Endothelial cell (in vitro differentiated cells): ENCODE measurements at places on chromosomes 7 and 10. TPM values are rescaled to one million over a fixed set of nuclear protein-coding genes. Genes with fewer than 3 reads are reported as not detected.

- peak; percentile 73 for DNase-seq
These were observed 2.2 kb upstream of the CUX1 start for GRCh38 chr7:101814991-101815825.

Gene ASNS
- 7.1 TPM for total RNA-seq

Gene HTR7
- 7.3 TPM for total RNA-seq

Gene ACBD7
- total RNA-seq = 0.33 TPM

- DNase-seq = peak; percentile 2
These were observed 2.8 kb upstream of the GPRIN2 start for GRCh38 chr10:46559231-46559671.

DNA sequence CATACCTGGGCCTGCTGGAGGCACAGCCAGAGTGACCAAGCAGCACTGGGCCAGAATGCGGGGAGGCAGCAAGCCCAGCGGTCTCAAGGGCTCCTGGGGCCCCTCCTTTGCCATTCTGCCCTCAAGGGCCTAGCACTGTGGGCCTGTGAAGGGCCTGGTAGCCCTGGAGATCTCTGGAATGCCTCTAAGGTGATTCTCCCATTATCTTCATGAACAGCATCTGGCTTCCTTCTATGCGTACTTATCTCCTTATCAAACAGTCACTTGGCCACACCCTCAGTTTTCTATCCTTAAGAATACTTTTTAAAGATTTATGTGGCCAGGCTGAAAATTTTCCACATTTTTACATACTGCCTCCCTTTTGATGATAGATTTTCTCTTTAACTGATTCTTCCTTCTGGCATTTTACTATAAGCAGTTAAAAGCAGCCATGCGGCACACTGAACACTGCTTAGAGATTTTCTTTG is 67.5 kb upstream of the CCNY start:
- no peak for DNase-seq

DNA sequence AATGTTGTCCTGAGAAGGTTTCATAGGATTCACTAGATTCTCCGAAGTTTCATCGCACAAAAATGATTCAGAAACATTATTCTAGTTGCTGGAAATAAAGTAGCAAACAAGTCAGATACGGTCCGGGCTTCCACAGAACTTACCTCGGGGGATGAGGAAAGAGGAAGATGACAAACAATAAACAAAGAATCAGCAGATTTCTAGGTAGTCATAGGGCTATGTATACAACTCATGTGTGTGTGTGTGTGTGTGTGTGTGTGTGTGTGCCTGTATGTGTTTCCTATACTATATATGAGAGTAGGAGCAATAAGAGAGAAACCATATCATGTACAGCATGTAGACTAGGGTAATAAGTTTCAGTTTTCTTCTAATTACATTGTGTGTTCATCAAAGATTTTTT is 16.5 kb downstream of the TMEM236 start:
- DNase-seq = no peak

GRCh38 chr7:21407796-21408480 is 19.9 kb upstream of the SP4 start:
- DNase-seq = no peak

DNA sequence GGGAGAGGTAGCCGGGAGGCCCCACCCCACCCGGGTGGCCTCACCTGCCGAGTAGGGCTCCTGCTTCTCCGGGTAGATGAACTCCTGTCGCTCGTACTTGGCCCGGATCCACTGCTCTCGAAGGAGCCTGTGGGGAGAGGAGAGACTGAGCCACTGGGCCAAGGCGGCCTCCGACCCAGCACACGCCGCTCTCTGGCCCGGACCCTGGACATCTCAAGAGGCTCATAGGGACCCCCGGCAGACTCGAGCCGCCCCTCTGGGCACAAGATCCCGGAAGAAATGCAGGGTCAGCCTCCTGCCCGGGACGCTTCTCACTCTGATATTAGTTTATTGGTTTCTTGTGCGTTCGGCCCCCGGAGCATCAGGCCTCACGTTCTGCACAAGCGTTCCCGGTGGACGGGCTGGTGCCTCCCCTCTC is 34.5 kb downstream of the ADAP1 start:
- no peak for DNase-seq

DNA sequence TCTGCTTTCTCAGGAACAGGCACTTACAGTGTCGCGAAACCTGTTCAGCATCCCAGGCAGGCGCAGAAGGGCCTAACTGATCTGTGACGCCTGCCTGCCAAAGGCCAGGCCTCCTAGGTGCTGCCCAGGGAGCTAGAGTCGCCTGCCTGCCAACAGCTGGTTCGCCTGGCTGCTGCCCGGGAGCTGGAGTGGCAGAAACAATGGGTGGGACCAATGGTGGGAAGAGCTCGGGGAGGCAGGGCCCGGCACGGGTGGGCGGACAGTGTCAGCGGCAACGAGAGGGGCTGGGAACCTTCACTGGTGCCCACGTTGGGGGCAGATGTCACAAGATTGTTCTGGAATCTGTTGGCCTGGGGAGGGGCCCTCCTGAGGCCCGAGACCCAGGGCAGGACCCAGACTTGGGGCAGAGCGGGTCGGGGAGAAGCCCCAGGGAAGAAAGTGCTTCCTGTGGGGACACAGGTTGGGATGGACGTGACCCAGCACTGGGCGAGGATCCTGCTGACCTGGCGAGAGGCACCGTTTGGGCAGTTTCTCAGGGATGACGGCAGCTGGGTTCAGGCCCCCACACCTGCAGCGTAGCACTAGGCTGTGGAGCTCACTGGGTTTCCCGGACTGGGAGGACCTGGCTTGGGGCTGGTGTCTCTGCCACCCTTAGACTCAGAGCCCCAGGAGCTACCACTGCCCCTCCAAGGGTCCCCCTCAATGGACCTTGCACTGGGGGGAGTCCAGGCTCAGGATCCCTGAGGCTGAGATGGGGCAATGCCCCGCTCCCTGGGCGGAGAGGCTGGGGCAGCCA is 181.8 kb downstream of the ELFN1 start:
- DNase-seq = no peak

GRCh38 chr10:4453276-4453675 is 372.7 kb upstream of the AKR1E2 start:
- no peak for DNase-seq

GRCh38 chr10:6056411-6057135 is 5.6 kb downstream of the IL2RA start:
- DNase-seq = no peak

- DNase-seq = no peak
These were observed 32.4 kb downstream of the CAMK2B start for GRCh38 chr7:44292876-44293560.

Gene CPA2
- total RNA-seq = not detected

Gene CAMK2B
- total RNA-seq = 0.23 TPM

GRCh38 chr10:17214526-17214925 is 13.1 kb upstream of the TRDMT1 start:
- no peak for DNase-seq

DNA sequence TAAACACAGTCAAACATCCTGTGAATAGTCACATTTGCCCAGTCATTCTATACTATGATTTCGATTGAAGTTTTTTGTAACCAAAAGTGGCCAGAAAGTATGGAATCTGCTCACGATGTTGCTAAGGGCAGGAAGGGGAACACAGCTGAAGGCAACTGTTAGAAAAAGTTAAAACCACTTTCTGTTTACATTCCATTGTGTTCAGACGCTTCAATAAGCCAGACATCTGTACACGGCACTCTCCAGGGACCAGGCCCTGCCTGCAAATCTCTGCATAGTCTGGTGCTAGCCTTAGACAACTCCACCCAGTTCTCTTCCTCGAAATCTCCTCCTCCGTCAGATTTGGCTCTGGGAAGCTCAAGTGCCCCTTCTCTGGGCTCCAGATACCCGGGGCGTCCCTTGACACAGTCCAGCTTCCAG is 17.1 kb upstream of the TMEM120A start:
- DNase-seq = no peak

DNA sequence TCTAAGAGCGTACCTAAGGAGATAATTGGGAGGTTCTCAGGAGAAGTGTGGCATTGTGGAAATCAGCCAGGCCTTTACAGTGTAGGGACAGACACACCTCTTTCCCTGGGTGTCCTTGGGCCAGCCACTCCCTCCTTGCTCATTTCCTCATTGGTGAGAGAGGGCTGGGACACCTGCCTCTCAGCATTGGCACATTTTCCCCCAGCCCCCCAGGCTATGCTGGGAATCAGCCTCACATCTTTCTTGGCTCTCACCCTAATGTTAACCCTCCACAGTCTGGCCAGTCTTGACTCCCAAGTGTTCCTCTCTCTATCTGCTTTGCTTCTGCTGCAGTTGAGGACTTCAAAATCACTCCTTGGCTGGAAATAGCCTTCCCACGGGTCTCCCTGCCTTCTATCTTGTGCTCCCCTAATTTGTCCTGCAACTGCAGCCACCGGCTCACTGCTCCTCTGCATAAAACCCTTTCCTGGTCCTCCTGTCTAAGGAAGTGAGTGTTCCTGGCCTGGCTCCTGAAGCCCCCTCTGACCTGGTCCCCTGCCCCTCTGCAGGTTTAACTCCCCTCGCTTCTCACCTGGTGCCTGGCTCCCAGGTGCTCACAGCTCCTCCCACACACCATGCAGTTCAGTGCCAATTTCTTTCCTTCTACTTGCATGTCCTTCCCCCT is 15.8 kb downstream of the TBXAS1 start:
- DNase-seq = no peak

DNA sequence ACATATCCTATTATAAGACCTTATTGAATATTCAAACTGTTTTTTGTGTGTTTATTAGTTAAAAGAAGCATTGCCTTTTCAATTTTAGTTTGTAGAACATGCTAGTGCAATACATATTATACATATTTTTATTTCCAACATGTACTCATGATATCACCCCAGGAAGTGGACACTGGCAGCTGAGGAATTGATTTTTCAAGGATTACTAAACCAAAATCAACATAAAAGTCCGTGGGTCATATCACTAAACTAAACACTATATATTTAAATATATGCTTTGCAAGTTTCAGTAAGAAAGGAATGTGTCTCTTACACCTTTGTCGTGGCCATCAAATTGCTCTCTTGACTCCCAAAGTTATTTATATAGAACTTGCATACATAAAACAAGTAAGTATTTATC is 185.2 kb downstream of the AGMO start:
- DNase-seq = no peak

Gene AKR1D1
- total RNA-seq = not detected

DNA sequence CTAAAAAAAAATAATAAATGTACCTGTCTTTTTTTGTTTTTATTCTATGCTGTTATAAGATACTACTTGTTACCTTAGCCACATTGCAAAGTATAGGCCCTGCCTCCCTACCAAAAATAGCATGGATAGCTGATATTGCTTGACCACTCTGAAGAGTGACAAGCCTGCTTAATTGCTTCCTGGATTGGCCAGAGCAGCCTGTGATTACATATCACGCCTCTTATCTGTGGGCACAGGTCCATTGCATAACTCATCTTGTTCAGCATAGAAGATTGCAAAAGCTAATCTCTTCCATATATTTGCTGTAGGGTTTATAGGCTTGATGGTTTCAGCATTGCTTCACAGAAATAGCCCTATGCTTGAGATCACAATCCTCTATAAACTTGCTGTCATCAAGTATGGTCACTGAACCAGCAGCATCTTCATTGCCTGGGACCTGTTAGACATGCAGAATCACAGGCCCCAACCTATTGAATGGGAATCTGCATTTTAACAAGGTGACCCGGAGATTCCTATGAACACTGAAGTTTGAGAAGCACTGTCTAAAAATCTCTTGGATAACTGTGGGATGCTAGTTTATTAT is 280.8 kb upstream of the CDC14C start:
- DNase-seq = no peak

GRCh38 chr10:94315024-94315451 is 47.7 kb downstream of the NOC3L start:
- DNase-seq = no peak

GRCh38 chr7:98282703-98283102 is 1.2 kb downstream of the BRI3 start:
- no peak for DNase-seq

GRCh38 chr10:43622038-43622437 is 15.8 kb downstream of the ZNF485 start:
- no peak for DNase-seq

- no peak for DNase-seq
These were observed 98.1 kb downstream of the C10orf105 start for GRCh38 chr10:71621231-71622153.

Gene MRC1
- total RNA-seq = 35.7 TPM

Gene TAS2R41
- total RNA-seq = not detected

Gene PTN
- total RNA-seq = 1.7 TPM

- DNase-seq = no peak
These were observed 1.6 kb downstream of the GLUD1 start for GRCh38 chr10:87092861-87093631.

GRCh38 chr7:158024881-158025280 is 562.7 kb downstream of the PTPRN2 start:
- DNase-seq = no peak

Gene UTF1
- total RNA-seq = 0.38 TPM

DNA sequence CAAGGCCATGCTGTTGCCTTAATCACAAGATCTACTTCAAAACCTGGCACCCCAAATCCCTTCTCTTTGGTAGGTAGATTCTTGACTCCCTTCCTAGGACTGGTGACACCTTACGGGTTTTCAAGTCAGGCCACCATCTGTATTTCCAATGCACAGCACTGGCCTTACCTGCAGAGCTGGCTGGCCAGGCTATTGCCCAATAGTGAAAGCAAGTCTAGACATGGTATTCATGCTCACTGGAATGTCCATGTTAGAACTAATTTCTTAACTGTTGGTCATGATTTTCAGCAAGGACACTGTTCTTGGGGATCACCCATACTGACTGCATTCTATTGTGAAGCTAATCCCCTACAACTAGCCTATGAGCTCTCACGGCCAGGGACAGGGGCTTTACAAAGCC is 313.1 kb upstream of the RNF32 start:
- no peak for DNase-seq

Gene MORN4
- total RNA-seq = 10.9 TPM

GRCh38 chr10:68697106-68697505 is 23.9 kb upstream of the CCAR1 start:
- no peak for DNase-seq
